ENCODE measurements at places on chromosomes 6 and 20. TPM values are rescaled to one million over a fixed set of nuclear protein-coding genes. Genes with fewer than 3 reads are reported as not detected.

HLA-DMA gene
- total RNA-seq = 3.5 TPM

CAGE1 gene
- 0.07 TPM for total RNA-seq

ADTRP gene
- total RNA-seq = not detected

AIF1 gene
- total RNA-seq = 6.2 TPM

HRH3 gene
- 5.2 TPM for total RNA-seq

RPP21 gene
- total RNA-seq = 79.3 TPM

DOK5 gene
- total RNA-seq = 5.0 TPM

LRRN4 gene
- total RNA-seq = 2.2 TPM

RIMS4 gene
- 39.7 TPM for total RNA-seq

CUTA gene
- total RNA-seq = 207 TPM

PSORS1C2 gene
- not detected for total RNA-seq

EFCAB8 gene
- total RNA-seq = not detected

HLA-DOA gene
- 30.5 TPM for total RNA-seq

FAM209A gene
- not detected for total RNA-seq

RAB44 gene
- total RNA-seq = not detected

DNA sequence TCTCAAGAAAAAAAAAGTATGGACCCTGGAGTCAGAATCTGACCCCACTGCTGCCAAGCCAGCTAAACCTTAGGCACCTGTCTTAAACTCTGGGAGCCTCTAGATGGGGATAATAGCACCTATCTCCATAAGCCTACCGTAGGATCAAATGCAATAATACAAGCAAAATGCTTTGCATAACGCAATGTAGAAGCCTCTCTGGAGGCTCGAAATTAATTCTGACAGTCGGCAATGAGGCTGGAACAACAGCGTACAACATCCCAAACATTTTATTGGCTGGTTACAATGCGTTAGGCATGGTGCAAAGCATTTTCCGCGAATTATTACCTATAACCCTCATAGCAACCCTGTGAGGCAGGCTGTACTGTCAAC, 521 bp downstream of the CDK5RAP1 start:
- DNase-seq = peak; percentile 38

GRCh38 chr6:168584671-168585070, 143.7 kb downstream of the SMOC2 start:
- DNase-seq = no peak

- DNase-seq = no peak
Observed at GRCh38 chr6:20203561-20204511, 8.4 kb downstream of the MBOAT1 start.

DNA sequence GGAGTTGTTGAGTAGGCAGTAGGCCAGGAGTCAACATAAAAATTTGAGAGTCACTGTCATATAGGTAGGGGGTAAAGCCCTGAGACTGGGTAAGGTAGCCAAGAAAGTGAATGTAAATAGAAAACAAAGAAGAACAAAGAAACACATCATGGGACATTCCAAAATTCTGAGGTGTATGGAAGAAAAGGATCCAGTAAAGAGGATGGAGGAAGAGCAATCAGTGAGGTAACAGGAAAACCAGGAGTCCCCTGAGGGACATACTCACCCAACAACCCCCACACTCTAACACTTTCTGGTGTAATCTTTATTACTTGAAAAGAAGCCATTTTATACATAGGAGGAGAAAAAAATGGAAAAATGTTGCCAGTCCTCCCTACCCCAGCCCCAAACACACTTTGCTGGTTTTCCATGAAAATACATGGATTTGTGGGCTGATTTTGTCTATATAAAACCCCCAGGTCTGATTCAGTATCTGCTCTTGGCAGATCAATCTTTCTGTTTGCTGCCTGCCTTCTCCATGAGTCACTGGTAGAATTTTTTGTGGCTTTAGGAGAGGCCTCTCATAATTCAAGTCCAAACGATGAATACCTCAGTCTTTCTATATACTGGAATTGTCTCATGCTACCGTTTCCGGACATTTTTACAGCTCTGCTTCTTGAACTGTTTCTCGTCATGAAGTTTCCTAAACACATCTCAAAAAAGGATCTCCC, 271.4 kb upstream of the MAN1A1 start:
- no peak for DNase-seq

DNA sequence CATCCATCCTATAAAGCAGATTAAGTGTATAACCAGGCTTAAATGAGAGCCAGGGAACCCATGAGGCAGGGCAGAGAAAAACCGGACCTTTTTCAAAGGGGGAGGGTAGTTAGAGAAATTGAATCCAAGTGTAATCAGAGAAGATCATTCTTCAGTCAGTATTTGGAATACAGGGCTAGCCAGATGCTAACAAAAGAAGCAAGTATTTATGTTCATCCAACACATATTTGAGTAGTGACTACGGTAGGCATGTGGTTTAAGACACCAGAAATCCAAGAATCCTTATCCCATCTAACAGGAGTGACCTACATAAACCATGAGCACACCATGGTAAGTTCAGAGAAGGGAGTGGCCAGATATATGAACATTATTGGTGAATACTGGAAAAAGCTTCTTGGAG, 46.8 kb upstream of the FAM83C start:
- no peak for DNase-seq

DNA sequence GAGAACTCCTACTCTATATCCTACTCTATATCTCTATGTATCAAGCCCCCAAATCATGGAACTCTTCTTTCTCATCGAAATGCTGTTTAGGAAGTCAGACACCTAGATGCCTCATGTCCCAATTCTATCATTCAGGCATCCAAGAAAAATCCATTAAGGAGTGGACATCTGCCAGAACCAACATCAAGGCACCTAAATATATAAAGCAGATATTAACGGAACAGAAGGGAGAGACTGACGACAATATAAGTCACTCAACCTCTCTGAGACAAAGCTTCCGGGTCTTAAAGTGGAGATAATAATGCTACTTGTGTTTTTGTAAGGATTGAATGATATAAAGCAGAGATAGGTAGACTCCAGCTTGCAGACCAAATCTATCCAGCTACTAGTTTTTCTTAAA, 241.5 kb downstream of the NFATC2 start:
- no peak for DNase-seq

- no peak for DNase-seq
Observed at GRCh38 chr6:150230832-150231524, 88.1 kb downstream of the PPP1R14C start.

GRCh38 chr20:4082406-4083097, 67.2 kb upstream of the RNF24 start:
- DNase-seq = peak; percentile 87

- DNase-seq = no peak
Observed at GRCh38 chr20:9329355-9330101, 184.9 kb upstream of the LAMP5 start.

DNA sequence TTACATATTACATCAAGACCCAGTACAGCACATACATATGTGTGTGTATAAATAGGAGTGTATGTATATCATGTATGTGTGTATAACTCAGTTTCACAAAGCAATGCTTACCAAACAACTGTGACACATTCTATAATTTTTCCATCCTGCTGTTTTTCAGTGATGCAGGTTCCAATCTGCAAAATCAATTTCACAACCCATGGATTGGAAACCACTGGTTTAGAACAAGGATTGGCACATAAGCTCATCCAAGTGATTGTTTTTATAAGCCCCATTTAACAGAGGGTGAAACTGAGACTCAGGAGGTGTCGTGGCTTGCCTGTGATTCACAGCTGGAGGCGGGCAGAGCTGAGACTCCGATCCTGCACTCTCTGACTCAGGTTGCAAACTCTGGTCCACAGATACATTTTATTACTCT, 158.2 kb downstream of the ZMYND8 start:
- DNase-seq = no peak

DNA sequence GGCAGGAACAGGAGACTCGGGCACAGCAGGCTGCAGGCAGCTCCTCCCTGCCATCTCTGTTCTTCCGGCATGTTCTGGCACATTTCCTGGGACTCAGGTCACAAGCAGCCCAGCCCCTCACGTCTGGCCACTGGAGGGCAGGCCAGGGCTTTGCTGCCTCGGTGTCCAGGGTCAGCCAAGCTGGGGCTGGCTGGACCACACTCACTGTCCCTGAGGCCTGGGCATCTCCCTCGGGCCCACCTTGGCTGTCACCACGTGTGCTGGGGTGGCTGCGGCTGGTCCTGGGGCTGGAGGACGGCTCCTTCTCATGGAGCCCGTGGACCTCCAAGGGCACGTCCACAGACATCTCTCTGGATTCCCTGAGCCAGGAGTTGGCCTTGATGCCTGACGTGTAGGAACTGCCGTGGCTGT, 18.5 kb downstream of the FRMD1 start:
- DNase-seq = peak; percentile 64

DNA sequence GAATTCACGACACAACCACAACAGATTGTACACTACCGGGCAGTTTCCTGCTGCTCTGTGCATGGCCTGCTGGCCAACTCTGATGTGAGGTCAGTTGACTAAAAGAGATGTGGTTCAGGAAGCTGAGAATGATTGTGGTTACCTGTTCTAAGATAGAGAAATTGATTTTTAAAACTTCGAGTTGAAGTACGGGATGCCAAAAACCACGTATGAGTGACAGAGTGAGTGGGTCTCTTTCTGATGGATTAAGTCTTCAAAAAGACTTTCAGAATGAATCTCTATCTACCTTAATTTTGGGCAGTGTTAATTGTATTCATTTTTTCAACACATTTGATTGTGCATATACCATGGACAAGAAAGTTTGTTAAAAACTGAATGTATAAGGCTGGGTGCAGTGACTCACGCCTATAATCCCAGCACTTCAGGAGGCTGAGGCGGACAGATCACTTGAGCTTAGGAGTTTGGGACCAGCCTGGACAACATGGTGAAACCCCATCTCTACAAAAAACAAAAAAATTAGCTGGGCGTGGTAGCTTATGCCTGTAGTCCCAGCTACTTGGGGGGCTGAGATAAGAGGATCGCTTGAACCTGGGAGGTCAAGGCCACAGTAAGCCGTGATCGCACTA, 121.2 kb downstream of the SGK1 start:
- DNase-seq = no peak

- DNase-seq = no peak
Observed at GRCh38 chr6:20310185-20310584, 91.5 kb upstream of the E2F3 start.

DNA sequence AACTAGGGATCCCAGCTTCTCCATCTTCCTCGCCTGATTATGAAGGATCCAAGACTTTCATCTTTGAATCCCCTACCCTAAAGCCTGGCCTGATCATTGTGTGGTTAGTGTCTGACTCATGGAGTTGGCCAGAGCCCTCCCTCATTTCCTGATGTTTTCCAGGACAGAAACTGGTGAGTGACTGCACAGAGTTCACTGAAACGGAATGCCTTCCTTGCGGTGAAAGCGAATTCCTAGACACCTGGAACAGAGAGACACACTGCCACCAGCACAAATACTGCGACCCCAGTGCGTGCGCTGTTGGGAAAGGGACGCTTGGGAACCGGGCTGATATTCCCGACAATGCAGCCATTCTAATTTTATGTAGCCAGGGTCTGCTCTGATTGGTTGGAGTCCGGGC, 4.0 kb downstream of the CD40 start:
- DNase-seq = no peak

DNA sequence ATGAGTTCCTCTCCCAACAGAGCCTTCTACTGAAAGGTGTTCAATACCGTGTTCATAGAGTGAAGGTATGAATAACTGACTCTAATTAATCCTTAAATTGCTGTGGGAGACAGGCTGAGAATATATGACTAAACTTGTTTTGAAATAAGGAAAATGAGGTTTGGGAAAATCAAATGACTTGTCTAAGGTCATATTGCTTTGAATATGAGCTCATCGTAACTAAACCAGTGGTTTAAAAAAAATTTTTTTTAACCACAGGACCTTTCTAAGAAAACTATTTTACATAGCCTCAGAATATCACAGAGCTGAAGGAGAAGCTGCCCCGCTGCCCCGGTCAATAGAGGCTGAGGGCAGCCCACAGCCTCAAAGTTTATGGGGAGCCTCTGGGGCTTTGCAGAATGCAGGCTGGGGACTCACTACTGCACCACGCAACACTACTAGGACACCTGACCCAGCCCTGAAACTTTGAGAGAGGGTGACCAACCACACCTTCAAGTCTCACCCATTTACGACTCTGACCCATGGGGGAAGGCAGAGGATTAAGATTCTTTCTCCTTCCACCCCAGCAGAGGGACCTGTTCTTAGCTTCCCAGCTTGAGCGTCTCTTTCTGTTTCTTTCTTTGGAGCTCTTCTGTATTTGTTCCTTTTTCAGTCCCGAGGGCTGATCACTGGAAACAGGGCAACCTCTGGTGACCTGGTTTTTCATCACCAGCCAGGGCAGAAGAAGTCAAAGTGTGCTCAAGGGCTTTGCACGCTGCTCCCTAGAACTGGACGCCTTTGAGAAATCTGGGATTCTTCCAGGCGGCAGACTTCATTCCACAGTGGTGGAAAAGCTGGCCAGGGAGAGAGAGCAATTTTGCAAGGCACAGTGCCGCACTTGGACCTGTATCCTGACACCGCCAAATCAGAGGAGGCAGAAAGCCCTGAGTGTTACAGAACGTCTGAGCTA, 220.2 kb downstream of the ATXN1 start:
- peak; percentile 4 for DNase-seq

GRCh38 chr6:26065952-26066380, 21.3 kb upstream of the HFE start:
- peak; percentile 89 for DNase-seq

DNA sequence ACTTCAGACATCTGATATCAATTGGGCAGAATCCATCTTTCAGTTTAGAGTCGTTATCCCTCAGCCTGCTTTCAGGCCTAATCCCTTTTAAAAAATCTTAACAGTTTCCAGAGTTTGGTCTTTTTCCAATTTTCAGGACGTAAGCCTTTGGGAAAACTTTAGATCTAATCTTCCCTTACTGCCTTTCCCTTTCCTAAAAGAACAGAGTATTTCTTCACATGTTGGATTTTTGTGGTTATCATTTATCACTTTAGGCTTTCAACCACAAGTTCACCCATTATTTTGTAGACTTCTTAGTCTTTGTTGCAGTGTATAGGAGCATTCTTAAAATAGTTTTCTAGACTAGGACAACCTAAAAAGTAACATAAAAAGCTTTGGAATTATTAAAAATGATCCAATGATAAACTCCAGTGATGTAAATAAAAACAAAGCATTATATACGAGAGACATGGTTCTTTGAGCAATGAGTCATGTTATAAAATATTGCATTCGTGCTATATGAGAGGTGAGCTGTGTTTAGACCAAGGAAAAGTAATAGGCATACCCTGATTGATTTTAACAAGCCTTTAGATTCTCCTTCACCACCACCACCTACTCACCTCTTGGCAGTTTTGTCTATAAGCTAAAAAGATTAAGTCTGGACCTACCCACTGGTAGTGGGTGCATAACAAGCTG, 90.4 kb upstream of the MCHR2 start:
- no peak for DNase-seq

DNA sequence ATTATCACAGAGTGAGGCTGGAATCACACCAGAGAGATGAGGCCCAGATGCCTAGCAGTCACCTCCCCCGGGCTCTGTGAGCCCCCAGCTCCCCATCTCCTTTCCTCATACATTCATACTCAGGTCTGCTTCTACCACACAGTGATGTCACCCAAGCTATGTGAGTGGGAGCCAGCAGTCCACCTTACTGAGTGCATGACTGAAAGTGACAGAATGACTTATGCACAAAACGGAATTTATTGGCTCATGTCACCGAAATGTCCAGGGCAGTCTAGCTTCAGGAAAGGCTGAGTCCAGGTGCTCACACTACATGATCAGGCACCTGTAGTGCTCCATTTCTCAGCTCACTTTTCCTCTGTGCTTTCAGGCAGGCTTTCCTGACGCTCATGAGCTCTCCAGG, 36.7 kb upstream of the CCN6 start:
- DNase-seq = no peak

- no peak for DNase-seq
Observed at GRCh38 chr6:134674562-134674961, 275.3 kb downstream of the ALDH8A1 start.

GRCh38 chr6:75997696-75998095, 74.8 kb downstream of the IMPG1 start:
- no peak for DNase-seq
